ENCODE measurements at places on chromosomes 4 and X. TPM values are rescaled to one million over a fixed set of nuclear protein-coding genes. Genes with fewer than 3 reads are reported as not detected.

Gene EVC2
- polyA plus RNA-seq = 1.7 TPM

Gene CC2D2A
- polyA plus RNA-seq = 10.2 TPM

Gene NPY5R
- not detected for polyA plus RNA-seq

Gene TGIF2LX
- polyA plus RNA-seq = not detected

Gene GAGE12E
- not detected for polyA plus RNA-seq

Gene KLKB1
- polyA plus RNA-seq = not detected

Gene UNC5C
- 0.32 TPM for polyA plus RNA-seq

Gene MAMLD1
- 2.5 TPM for polyA plus RNA-seq

Gene SMIM10
- polyA plus RNA-seq = 2.0 TPM

Gene ABCE1
- 38.4 TPM for polyA plus RNA-seq

Gene F8A2
- polyA plus RNA-seq = not detected

Measured in endothelial cell of umbilical vein (primary cell).